ENCODE measurements at places on chromosomes 11 and 22. TPM values are rescaled to one million over a fixed set of nuclear protein-coding genes. Genes with fewer than 3 reads are reported as not detected.

STK33 gene
- 12.6 TPM for total RNA-seq

DNA sequence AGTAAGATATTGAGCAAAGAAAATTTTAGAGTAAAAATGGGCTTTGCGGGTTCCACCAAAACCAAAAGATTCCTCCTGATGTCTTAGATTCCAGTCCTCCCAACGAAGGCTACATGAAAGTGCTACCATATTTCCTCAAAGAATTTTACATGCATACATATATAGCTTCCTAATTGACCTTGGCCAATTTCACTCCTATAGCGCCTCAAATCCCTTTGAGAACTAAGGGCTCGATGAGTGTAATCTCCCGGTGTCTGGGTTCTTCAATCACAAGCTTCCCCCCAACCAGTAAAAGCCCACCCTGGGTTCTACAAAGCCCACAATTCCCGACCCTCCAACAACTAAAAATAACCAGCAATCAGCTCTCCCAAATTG lies 1.2 kb downstream of the SIK3 start:
- peak overlapping the region; percentile 80 for H3K27ac ChIP-seq
- H3K4me3 ChIP-seq: peak overlapping the region; percentile 79
- H3K36me3 ChIP-seq: 0 out of 2 replicates have a peak, but pooled peaks cover under 1% of the 10 kb centered on the region
- H3K27me3 ChIP-seq: no peaks in the 10 kb centered on the region
- H3K4me1 ChIP-seq: peaks cover 68% of the 10 kb centered on the region

GRCh38 chr11:15144347-15144746 lies 29.6 kb downstream of the INSC start:
- no peak for DNase-seq
- H3K4me3 ChIP-seq: no peak overlapping the region
- no peaks in the 10 kb centered on the region for H3K36me3 ChIP-seq
- H3K27ac ChIP-seq: no peak overlapping the region
- H3K4me1 ChIP-seq: 0 out of 2 replicates have a peak, but pooled peaks cover 6% of the 10 kb centered on the region

DNA sequence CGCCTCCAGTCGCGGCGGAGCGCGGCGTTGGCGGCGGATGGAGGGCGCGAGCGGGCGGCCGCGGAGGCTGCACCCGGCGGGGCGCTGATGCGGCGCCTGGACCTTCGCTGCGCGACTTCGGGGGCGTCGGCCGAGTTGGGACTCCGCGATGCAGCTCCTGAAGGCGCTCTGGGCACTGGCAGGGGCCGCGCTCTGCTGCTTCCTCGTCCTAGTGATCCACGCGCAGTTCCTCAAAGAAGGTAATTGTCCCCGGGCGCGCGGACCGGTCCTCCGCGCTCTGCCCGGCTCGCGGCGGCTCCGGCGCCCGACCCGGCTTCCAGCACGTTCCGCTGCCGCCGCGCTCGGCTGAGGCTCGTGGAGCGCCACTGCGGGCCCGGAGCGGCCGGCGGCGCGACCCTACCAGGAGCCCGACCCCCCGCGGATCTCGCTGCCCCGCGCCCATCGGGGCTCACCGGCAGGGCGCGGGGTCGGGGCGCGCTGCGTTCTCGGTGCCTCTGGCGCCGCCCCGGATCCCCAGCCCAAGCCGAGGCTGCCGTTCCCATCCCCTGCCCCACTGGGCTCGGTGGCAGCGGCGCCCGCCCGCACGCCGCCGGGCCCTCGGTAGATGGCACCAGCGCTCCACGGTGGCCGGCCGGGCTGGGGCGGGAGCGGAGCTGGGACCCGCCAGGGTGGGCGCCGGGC lies 1251.2 kb downstream of the BRD1 start:
- peaks cover 2% of the 10 kb centered on the region for H3K27me3 ChIP-seq
- no peak for DNase-seq
- H3K27ac ChIP-seq: no peak overlapping the region

DNA sequence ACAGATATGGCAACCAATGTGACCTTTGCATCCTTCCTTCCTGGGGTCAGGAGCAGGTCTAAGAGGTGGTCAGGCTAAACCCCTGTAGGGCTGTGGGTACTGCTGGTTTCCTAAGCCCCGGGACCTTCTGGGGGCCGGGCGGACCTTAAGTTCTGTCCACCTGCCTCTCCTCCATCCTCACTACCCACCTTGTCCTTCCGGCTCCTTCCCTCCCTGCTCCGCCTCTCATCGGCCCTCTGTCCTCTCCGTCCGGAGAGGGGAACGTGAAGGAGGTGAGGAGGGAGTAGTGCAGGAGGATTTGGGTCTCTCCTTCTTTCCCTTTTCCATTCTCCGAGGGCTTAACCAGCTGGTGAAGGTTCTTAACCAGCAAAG lies 28.3 kb upstream of the PARVB start:
- peaks cover 23% of the 10 kb centered on the region for H3K4me1 ChIP-seq
- DNase-seq: no peak
- H3K4me3 ChIP-seq: no peak overlapping the region
- H3K27me3 ChIP-seq: no peaks in the 10 kb centered on the region
- H3K27ac ChIP-seq: no peak overlapping the region
- H3K36me3 ChIP-seq: peaks cover 26% of the 10 kb centered on the region

DNA sequence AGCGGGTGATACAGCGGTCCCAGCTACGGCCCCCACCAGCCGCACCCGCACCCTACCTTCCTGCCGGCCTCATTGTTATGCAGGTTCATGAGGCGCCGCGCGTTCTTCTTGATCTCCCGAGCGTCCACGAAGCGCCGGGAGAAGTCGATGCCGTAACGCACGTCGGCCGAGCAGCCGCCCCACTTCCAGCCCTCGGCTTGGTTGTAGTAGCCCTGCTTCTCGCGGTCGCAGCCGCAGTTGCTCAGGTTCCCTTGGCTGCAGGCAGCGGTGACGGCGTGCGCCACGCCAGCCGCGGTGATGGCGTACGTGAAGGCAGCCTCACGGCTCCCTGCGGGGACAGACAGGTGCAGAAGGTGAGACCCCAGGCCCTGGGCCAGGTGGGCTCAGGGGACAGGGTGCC lies 45.9 kb downstream of the WNT7B start:
- no peak overlapping the region for H3K27ac ChIP-seq
- peaks cover 75% of the 10 kb centered on the region for H3K27me3 ChIP-seq
- no peaks in the 10 kb centered on the region for H3K36me3 ChIP-seq
- no peak for DNase-seq

DNA sequence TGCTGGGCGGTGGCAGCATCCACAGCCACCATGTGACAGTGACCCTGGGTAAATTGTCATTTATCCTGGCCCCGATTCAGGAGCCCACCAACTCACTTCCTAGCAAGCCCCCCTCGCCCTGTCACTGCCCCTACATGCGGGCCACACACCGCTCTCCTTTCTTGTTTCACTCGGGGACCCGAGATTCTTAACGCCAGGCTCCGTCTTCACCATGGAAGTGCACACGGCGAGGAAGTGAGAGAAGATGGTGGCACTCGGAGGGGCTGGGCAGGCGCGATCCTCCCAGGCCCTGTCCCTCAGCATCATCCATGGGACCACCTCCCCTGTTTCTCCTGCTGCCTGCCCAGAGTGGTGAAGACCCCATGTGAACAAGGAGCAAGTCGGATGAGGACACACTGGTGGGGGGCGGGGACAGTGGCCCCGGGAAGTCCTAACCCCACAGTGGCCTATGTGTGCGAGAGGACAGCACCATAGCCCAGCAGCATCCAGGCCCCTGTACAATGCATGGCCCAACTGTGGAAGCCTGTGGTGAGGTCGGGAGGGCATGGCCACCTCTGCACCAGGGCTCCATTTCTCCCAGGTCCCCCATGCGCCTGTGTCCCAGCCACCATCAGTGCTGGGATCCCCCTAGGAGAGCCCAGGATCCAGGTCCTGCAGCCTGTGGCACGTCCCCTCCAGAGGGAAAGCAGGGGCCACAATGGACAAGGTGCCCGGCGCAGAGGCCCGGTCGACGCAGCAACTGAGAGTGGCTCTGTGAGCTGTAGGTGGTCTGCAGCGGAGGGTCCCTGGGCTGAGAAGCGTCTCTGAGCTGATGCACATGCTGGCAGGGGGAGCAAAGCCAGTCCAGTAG lies 262.8 kb downstream of the BRD1 start:
- DNase-seq: no peak
- no peaks in the 10 kb centered on the region for H3K4me1 ChIP-seq
- H3K4me3 ChIP-seq: no peak overlapping the region
- peaks cover 56% of the 10 kb centered on the region for H3K27me3 ChIP-seq
- H3K36me3 ChIP-seq: no peaks in the 10 kb centered on the region

DNA sequence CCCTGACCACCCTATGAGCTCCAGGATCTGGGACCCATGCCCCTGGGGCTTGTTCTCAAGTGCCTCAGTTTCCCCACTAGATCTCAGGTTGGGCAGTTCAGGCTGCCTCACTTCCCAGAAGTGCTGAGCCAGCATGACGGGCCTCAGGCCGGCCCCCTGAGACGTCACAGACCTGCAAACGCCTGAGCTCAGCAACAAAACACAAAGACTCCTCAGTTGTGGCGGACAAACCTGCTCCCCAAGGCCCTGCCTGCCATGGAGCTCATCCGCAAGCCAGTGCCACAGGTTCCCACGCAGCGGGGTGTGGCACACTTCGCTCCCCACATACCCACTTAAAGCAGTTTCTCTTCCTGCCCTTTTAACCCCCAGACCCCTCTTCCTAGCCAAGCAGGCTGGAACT lies 45.2 kb downstream of the NECTIN1 start:
- no peaks in the 10 kb centered on the region for H3K27me3 ChIP-seq
- H3K27ac ChIP-seq: no peak overlapping the region

GRCh38 chr11:116777056-116777455 lies 4.3 kb upstream of the BUD13 start:
- H3K4me1 ChIP-seq: peaks cover 27% of the 10 kb centered on the region
- no peak for DNase-seq
- no peaks in the 10 kb centered on the region for H3K27me3 ChIP-seq
- no peak overlapping the region for H3K27ac ChIP-seq
- no peak overlapping the region for H3K4me3 ChIP-seq
